T-helper 1 cell (primary cell): ENCODE measurements at places on chromosomes 13 and 19.
A peak's percentile ranks its signal among the peaks of the same experiment; 100 is the strongest.

DNA sequence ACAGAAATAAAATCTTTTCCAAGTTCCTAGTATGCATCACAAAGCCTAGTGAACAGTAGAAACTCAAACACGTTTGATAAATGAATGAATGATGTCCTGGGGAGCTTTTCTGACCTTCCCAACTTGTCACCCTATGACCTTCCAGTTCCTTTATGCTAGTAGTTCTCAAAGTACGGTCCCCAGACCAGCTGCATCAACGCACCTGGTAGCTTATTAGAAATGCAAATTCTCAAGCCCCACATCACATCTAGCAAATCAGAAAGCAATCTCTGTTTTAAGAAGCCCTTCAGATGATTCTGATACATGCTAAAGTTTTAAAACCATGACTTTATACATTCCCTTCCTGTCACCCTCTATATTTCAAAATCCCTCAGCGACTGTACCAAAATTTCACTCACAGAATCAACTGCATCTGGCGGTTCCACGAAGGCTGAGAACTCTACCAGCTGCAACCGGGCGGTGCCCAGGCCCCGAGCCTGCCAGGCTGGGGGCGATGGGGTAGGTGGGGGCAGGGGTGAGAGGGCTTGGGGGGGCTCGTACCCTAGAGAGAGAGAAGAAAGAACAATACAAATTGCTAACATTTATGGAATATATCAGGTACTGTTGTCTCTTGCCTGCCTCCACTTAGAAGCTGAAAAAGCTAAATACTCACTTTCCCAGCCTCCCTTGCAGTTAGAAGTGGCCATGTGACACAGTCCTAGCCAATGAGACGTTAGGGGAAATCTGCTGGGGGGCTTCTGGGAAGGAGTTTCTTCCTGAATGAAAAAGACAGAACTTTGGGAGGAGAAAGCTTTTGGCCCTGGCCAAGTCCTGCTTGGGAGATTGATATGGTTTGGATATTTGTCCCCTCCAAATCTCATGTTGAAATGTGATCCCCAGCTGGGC, 13.3 kb downstream of the CD37 start:
- DNase-seq, result no peak

- no peak for DNase-seq
Measured at GRCh38 chr13:88223958-88224357, 552.8 kb downstream of the SLITRK5 start.

DNA sequence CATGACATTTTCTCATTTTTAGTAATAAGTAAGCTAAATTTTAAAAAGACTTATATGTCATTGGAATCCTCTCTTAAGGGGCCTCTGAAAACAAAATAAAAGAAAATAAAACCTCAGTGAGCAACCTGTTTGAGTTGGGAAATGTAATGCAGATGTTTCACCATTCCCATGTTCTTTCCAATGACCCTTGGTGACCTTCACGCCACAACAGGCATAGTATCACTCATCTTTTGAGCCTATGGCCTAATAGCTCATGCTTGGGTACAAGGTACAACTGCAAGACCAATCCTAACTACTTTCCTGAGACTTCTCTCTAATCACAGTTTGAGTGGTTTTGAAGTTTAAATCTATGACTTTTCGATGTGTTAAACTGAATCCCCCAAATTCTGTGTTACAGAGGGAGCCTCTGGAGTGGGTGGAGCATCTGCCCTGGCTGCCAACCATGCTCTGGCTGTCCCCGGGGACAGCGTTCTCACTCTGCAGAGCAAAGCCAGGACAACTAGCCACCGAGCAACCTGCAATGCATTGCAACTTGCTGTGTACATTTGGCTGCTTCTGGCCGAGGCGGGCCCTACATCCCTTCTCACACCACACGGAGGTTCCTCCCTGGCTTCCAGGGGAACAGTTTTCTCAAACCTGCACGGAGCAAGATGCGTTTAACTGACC, 307.9 kb upstream of the MAB21L1 start:
- no peak for DNase-seq

GRCh38 chr13:50531917-50532899, 311.3 kb downstream of the DLEU7 start:
- DNase-seq, result no peak

- peak; percentile 84 for DNase-seq
Measured at GRCh38 chr19:38851622-38852230, 1.9 kb upstream of the HNRNPL start.

GRCh38 chr13:85582890-85583289, 216.3 kb downstream of the SLITRK6 start:
- DNase-seq, result no peak

- DNase-seq, result peak; percentile 77
Measured at GRCh38 chr19:4914736-4915501, 5.6 kb downstream of the UHRF1 start.

GRCh38 chr13:86399572-86399971, 600.4 kb upstream of the SLITRK6 start:
- DNase-seq, result no peak

DNA sequence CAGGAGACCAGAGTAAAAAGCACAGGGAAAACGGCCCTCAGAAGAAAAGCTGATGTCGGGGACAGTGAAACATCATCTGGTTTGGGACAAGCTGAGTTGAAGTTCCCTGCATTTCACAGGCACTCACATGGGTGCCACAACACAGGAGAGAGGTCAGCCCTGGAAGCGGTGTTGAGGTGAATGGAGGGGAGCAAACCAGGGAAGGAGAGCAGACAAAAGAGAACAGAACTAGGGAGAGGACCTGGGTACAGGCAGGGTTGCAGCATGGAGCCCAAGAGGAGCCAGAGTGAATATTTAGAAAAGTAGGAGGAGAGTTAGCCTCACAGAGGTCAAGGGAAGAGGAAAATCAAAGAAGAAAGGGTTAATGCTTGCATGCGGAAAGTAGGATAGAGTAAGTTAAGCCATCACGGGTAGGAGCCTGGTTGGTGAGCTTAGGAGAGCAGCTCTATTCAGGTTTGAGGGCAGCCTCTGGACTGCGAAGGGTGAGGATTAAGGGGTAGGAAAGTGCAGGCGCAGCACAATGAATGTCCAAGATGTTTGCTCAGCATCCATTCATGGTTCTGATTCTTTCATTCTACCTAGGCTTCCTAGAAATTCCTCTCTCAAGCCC, 15.5 kb downstream of the FAM216B start:
- no peak for DNase-seq

DNA sequence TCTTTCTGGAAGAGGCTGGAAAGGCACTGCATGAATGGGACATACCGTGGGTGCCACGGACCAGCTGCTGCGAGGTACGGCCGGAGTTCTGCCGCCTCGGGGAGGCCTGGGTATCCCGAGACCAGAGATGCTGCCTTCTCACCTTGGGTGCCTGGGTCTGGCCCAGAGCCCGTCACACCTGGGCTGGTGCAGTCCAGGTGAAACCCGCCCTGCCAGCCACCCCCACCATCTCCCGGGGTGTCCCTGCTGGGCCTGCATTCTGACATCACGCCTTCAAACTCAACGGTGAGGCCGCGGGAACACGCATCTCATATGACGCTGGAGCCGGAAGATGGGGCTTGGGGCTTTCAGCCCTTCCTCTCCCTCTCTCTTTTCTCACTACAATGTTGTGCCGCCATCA, 98.0 kb downstream of the GADD45B start:
- DNase-seq, result no peak

GRCh38 chr13:21733475-21734263, 62.8 kb downstream of the FGF9 start:
- DNase-seq, result no peak

GRCh38 chr19:53877361-53877766, 4.6 kb upstream of the PRKCG start:
- DNase-seq, result peak; percentile 51

DNA sequence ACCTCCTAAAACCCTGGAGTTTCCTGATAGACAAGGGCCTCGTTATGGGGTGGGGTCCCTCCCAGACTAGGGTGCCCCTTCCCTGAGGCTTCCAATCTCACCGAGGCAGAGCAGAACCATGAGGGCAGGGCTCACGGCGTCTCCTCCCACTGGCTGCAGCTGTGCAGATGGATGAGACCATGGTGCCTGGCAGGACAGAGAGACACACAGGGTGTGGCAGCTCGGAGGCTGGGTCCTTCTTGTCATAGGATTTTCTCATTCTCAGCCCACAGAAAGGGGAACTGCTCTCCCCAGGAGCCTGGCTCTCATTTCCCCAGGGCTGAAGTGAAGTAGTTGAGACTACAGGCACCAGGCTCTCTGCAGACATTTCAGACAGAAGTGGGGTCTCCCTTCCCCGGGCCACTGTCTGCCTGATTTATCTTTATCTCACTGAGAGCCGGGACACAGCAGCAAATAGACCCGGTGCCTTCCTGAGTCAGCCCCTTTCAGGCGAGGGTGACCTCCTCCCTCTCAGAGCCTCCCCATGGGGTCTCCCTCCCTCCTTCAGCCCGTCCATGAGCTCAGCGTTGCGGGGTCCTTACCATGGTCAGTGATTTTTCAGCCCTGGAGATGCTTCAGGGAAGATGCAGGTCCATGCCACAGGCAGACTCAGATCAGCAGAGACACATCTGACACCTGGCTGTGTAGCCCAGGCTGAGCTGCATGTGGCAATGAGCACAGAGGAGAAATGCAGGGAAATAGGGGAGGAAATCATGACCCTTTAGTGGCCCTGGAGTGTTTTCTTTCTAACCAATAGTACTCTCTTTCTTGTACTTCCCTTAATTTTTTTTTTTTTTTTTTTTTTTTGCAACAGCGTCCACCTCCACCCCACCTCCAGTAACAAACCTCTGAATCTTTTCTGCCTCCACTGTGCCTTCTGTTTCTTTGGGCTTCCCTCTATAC, at the start of gene LILRA5:
LILRA5 (minus strand) TSS at position 731 of the 942 bp plus-strand sequence; CDS start at position 584, 147 bp downstream.
- no peak for DNase-seq

- DNase-seq, result no peak
Measured at GRCh38 chr13:75607447-75607846, 28.7 kb upstream of the LMO7 start.

- DNase-seq, result no peak
Measured at GRCh38 chr19:36120984-36121358, 5.7 kb downstream of the TBCB start.

- no peak for DNase-seq
Measured at GRCh38 chr13:32023698-32024097, 7.9 kb upstream of the FRY start.

DNA sequence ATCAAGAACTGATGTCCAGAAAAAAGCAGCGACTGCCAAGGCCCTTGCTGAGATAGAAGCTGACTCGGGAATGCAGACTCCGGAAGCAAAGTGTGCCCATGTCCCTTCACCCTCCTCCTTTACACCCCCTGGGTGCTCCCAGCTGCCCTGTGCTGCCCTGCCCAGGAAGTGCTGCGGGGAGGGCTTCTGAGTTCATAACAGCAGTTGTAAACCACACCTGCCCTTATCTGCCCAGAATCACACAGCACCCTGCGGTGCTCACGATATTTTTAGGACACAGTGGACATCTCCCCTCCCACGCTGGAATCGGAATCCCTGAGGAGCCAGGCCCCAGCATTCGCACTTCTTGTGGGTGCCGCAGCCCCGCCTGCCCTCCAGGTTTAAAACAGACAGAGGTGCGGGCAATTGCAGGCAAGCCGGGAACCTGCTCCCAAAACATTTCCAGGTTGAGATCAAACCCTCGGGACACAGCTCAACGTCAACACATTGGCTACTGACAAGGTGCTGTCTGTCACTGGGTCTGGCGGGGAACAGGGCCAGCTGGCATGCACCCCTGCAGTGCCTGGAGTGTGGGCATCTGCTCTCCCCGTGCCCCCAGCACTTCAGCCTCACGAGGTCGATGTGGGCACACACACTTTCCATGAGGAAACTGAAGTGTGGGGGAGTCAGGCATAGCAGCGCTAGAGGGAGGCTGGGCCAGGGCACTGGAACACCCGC, 36.8 kb downstream of the RAB20 start:
- DNase-seq, result peak; percentile 71

DNA sequence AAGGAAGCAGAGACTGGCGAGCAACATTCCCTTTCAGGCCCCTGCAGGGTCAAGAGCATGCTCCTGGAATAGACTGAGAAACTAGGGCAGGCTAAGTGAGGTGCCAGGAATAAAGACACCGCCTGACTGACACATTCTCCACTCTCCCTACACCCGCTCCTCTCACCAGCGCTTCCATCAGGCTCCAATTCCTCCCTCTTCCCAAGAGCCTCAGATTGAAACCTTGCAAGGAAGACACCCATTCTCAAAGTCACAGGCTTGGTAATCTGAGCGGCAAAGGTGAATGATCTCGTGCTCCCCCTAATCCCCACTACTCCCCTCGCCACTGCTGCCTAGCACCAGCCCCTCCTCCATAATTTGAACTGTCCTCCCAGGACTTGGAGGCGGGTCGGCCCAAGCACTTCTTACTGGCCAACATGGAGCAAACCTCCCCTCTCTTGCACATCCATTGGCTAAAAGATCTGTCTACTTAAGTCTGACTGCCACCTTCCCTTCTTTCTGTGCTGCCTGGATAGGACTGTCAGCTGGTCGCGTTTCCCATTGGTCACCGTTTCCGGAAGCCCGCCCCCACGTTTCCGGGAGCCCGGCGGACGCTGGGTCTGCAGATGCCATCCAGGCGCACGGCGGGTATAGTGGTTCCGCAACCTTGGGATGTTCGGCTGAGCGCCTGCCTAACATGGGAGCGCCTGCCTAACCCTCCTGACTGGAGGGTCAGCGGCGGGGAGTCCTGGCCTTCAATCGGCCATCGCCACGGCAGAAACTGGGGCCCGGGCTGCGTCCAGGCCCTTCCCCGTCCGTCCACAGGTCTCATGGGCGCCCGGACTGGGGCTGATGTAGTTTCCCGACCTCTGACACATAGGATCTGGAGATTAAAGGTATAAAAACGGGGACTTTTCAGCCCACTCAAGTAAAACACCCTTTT, 33.6 kb downstream of the ZNF383 start:
- peak; percentile 35 for DNase-seq

GRCh38 chr13:72431981-72432682, 295.3 kb downstream of the MZT1 start:
- no peak for DNase-seq

GRCh38 chr13:57996717-57997116, 365.2 kb downstream of the PCDH17 start:
- DNase-seq, result no peak

DNA sequence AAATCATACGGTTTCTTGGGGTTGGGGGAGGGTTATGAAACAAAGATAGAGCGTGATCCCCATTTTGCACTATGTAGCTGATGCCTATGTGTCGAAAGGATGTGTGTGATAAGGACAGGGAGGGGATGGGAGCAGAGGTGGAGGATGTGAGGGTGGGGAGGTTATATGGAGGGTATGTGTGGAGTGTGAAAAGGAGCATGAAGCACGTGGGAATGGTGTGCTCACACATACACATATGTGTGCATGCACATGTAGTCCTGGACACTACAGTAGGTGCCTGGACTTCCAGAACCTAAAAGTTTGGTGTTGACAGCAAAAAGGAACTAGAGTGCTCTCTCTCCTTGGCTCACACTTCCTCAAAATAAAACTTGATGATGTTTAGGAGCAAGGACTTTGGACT, 25.4 kb downstream of the STOML3 start:
- no peak for DNase-seq

- peak; percentile 54 for DNase-seq
Measured at GRCh38 chr19:54188215-54188871, 1.0 kb downstream of the MBOAT7 start.

- DNase-seq, result no peak
Measured at GRCh38 chr19:51821921-51822320, 27.0 kb downstream of the FPR3 start.

GRCh38 chr19:29671393-29672160, 6.3 kb downstream of the PLEKHF1 start:
- DNase-seq, result peak; percentile 52
